Sigmoid colon (tissue), 7 donors: ENCODE measurements at places on chromosomes 7 and 10. TPM values are rescaled to one million over a fixed set of nuclear protein-coding genes. Genes with fewer than 3 reads are reported as not detected.

- no peak overlapping the region for H3K4me3 ChIP-seq
- H3K27me3 ChIP-seq = no peaks in the 10 kb centered on the region
- H3K27ac ChIP-seq = no peak overlapping the region
- H3K4me1 ChIP-seq = no peaks in the 10 kb centered on the region
- H3K36me3 ChIP-seq = no peaks in the 10 kb centered on the region
Observed at GRCh38 chr7:55444786-55445185, 79.6 kb downstream of the LANCL2 start.

GRCh38 chr10:44557596-44558191 lies 172.8 kb upstream of the CXCL12 start:
- no peak overlapping the region for H3K4me3 ChIP-seq
- no peak for DNase-seq
- no peaks in the 10 kb centered on the region for H3K36me3 ChIP-seq
- no peaks in the 10 kb centered on the region for H3K4me1 ChIP-seq
- no peaks in the 10 kb centered on the region for H3K27me3 ChIP-seq

- no peak for DNase-seq
- H3K4me3 ChIP-seq = no peak overlapping the region
- no peak overlapping the region for H3K27ac ChIP-seq
- peaks cover under 1% of the 10 kb centered on the region for H3K4me1 ChIP-seq
- no peaks in the 10 kb centered on the region for H3K36me3 ChIP-seq
Observed at GRCh38 chr7:94445696-94446194, 51.0 kb downstream of the COL1A2 start.

DNA sequence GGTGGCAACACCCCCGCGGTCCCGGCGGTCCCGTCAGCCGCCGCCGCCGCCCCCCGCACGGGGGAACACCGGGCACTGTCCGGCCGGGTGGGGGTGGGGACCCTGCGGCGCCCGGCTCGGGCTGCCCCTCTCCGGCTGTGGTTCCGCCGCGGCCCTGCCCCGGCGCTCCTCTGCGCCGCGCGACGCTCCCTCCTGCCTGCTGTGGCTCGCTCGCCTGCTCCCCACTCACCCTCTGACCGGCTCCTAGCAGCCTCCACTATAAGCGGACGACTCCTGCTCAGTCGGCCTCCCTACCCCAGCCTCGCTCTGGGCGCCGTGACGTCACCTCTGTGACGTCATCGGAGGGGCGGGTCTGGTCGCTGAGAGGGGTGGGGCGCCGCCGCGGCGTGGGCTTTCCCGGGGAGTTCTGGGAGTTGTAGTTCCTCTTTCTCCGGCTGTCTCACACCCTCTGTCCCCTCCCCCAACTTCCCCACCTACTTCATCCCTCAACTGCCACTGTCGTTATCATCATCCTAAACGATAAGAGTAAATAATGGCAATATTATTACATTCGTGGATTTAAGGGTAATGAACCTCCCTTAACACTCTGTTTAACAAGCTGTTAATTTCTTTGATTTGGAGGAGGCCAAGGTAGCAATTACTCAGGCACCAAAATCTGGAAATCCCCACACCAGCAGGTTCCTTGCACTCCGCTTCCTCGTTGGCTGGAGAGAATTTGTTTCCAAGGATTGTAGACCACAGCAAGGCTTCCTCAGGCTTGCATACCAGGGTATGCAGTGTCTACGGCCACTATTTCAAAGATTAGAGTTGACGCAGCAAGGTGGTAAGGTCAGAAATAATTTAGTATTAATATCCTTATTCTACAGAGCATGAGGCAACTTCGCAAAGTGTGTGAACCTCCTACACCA lies at the start of gene UBE2H:
TSS of gene UBE2H (minus strand) at position 308 of the 908 bp plus-strand sequence. CDS start 405 bp downstream, outside the sequence.
- H3K27me3 ChIP-seq = no peaks in the 10 kb centered on the region
- peak within 1 kb of the TSS; percentile 86 for H3K4me3 ChIP-seq
- no peaks in the 10 kb centered on the region for H3K4me1 ChIP-seq
- H3K36me3 ChIP-seq = no peaks in the 10 kb centered on the region
- peak; percentile 96 for DNase-seq
- H3K27ac ChIP-seq = peak within 1 kb of the TSS; percentile 97

GRCh38 chr7:156836443-156836842 lies 56.5 kb downstream of the LMBR1 start:
- H3K27ac ChIP-seq = no peak overlapping the region
- H3K4me3 ChIP-seq = no peak overlapping the region
- no peaks in the 10 kb centered on the region for H3K4me1 ChIP-seq

DNA sequence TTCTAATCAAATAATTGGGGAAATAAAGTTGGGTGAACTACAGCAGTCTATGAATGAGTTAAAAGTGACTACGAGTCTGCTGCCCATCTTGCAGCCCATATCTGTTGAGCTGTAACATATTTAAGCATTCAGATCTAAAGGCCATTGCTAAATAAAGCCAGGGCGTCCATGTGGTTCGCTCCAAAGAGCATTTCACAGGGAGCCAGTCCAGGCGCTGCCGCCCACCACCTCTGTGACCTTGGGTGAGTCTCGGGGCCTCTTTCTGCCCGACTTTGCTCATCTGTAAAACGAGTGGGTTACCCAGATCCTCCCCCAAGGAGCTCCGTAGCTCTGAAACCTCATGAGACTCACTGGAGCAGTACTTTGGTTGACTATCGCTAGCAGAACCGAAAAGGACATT lies 223.1 kb downstream of the CUX1 start:
- H3K4me3 ChIP-seq = no peak overlapping the region
- DNase-seq = peak; percentile 12
- no peaks in the 10 kb centered on the region for H3K36me3 ChIP-seq
- no peak overlapping the region for H3K27ac ChIP-seq

DNA sequence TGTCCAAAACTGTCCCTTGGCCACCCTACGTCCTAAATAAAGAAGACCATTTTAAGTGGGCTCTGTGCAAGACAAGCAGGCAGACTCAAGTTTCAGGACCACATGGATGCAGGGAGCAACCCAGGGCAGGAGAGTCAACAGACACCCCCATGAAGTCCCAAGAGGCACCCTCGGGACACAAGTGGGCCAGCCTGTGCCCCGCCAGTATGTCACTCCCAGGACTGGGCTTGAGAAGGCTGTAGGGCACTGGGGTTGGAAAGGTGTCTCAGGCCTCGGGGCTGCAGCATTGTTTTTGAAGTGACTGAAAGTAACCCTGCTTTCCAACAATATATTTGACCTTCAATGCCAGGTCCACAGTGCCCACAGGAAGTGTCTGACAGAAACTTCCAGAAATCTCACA lies 157.4 kb downstream of the TNS3 start:
- peaks cover 39% of the 10 kb centered on the region for H3K36me3 ChIP-seq
- H3K4me1 ChIP-seq = no peaks in the 10 kb centered on the region
- H3K27ac ChIP-seq = no peak overlapping the region
- H3K4me3 ChIP-seq = no peak overlapping the region

- DNase-seq = no peak
- no peak overlapping the region for H3K27ac ChIP-seq
- no peaks in the 10 kb centered on the region for H3K36me3 ChIP-seq
- no peak overlapping the region for H3K4me3 ChIP-seq
- no peaks in the 10 kb centered on the region for H3K27me3 ChIP-seq
- no peaks in the 10 kb centered on the region for H3K4me1 ChIP-seq
Observed at GRCh38 chr7:96304573-96304972, 17.3 kb downstream of the SLC25A13 start.

GRCh38 chr10:35236739-35237138 lies 99.6 kb upstream of the CCNY start:
- no peak overlapping the region for H3K4me3 ChIP-seq
- DNase-seq = no peak
- H3K4me1 ChIP-seq = no peaks in the 10 kb centered on the region
- no peaks in the 10 kb centered on the region for H3K36me3 ChIP-seq

- H3K4me1 ChIP-seq = no peaks in the 10 kb centered on the region
- peak overlapping the region; percentile 79 for H3K27ac ChIP-seq
- no peaks in the 10 kb centered on the region for H3K27me3 ChIP-seq
Observed at GRCh38 chr7:66921918-66922486, 977 bp downstream of the TMEM248 start.

DNA sequence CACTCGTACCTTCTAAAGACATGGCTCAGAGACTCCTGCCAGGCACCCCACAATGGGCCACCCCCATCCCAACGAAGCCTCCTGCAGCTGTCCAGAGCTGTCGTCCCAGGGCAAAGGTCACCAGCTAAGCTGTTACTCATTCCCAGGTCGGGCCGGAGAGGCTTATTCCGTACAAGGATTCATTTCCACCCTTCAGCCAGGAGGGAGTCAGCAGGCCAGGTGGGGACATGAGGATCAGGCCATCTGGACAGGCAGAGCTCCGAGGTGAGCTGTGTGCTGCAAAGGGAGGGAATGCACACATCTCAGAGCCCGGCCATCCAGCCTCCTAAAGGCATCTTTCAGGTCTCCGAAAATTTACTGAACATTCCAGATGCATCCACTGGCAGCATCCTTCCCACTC lies 63.9 kb upstream of the NANOS1 start:
- DNase-seq = no peak
- no peaks in the 10 kb centered on the region for H3K27me3 ChIP-seq
- peaks cover 4% of the 10 kb centered on the region for H3K4me1 ChIP-seq
- H3K36me3 ChIP-seq = no peaks in the 10 kb centered on the region

GRCh38 chr10:36499693-36500092 lies 625.7 kb upstream of the ANKRD30A start:
- H3K27me3 ChIP-seq = no peaks in the 10 kb centered on the region
- H3K4me1 ChIP-seq = no peaks in the 10 kb centered on the region
- DNase-seq = no peak
- no peak overlapping the region for H3K27ac ChIP-seq
- no peaks in the 10 kb centered on the region for H3K36me3 ChIP-seq

- no peak overlapping the region for H3K4me3 ChIP-seq
- H3K27ac ChIP-seq = no peak overlapping the region
- H3K4me1 ChIP-seq = peaks cover 4% of the 10 kb centered on the region
Observed at GRCh38 chr7:25762511-25763462, 389.2 kb upstream of the NFE2L3 start.

DNA sequence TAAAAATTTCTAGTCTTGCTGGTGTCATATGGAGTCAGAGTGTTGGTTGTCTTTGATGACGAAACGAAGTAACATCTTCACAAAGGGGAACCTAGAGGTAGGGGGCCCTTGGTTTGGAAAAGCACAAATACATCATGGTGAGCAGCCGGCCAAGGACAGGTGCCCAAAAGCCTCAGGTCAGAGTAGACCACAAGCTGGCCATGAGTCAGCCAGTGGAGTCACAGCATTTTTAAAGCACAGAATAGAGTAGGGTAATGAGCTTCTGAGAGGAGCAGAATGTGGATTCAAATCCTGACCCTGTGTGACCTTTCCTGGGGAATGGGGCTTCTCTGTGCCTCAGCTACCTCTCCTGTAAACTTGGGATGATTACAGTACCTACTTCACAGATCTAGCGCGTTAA lies 5.3 kb downstream of the CAMK2B start:
- H3K36me3 ChIP-seq = no peaks in the 10 kb centered on the region
- peaks cover 14% of the 10 kb centered on the region for H3K27me3 ChIP-seq
- no peaks in the 10 kb centered on the region for H3K4me1 ChIP-seq

DNA sequence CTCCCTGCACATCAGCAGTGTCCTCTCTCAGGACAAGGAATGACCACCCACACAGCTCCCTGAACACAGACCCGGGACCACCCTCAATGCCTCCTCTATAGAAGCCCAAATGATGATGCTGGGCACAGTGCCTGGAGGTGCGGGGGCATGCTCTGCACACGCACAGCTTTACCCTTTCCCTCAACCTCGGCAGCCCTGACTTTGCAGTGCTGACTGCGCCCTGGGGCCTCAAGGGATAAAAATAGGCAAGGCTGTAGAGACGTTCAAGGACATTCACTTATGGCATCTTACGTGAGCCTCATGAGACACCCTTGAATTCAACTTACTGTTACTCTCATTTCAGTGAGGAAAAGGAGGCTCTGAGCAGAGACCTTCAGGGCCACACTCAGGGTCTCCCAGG lies 521.6 kb upstream of the MGMT start:
- no peaks in the 10 kb centered on the region for H3K36me3 ChIP-seq
- H3K4me3 ChIP-seq = no peak overlapping the region
- no peak overlapping the region for H3K27ac ChIP-seq

- H3K4me1 ChIP-seq = no peaks in the 10 kb centered on the region
- no peak overlapping the region for H3K4me3 ChIP-seq
- no peaks in the 10 kb centered on the region for H3K36me3 ChIP-seq
- H3K27me3 ChIP-seq = no peaks in the 10 kb centered on the region
Observed at GRCh38 chr10:1137499-1138163, 81.4 kb downstream of the WDR37 start.

DNA sequence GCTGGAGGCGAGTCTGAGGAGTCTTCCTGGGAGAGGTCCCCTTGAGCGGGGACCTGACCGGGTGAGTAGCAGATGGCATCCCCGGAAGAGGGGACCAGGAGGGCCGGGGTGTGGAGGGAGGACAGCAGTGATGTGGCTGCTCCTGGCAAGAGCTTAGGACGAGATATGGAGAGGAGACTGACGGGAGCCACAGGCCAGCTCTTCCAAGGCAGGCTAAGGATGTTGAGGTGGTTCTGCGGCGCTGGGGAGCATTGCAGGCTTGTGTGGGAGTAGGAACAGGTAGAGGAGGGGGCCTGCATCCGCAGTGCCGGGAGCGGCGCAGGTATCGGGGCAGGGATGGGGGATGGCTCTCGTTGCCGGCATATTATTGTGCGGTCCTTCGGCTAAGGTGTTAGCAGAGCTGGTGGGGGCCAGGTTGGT lies 76.7 kb upstream of the ANLN start:
- no peaks in the 10 kb centered on the region for H3K27me3 ChIP-seq
- H3K27ac ChIP-seq = no peak overlapping the region
- no peak for DNase-seq
- no peak overlapping the region for H3K4me3 ChIP-seq
- H3K36me3 ChIP-seq = no peaks in the 10 kb centered on the region
- no peaks in the 10 kb centered on the region for H3K4me1 ChIP-seq

ITGB1 gene
- total RNA-seq = 588 TPM

NEUROD6 gene
- total RNA-seq = not detected

EN2 gene
- total RNA-seq = not detected

LEP gene
- 0.27 TPM for total RNA-seq

WIPF3 gene
- 0.71 TPM for total RNA-seq

PLOD3 gene
- 26.7 TPM for total RNA-seq

SLC26A3 gene
- 8.9 TPM for total RNA-seq

LIPJ gene
- total RNA-seq = 0.36 TPM

DNAJC12 gene
- 12.1 TPM for total RNA-seq

CCM2 gene
- 38.5 TPM for total RNA-seq

ENKUR gene
- total RNA-seq = not detected

NPY4R gene
- 1.5 TPM for total RNA-seq

TMEM236 gene
- 0.28 TPM for total RNA-seq
